ENCODE measurements at places on chromosomes 2 and 18. TPM values are rescaled to one million over a fixed set of nuclear protein-coding genes. Genes with fewer than 3 reads are reported as not detected.

FBXO48 gene
- 3.7 TPM for total RNA-seq

OSBPL6 gene
- total RNA-seq: 0.52 TPM

- DNase-seq: no peak
These were observed 37.0 kb upstream of the ATP5MC3 start for GRCh38 chr2:175218551-175218950.

- DNase-seq: no peak
These were observed 153.2 kb downstream of the GLI2 start for GRCh38 chr2:120888851-120889250.

GRCh38 chr2:82964341-82964740 is 1494.7 kb downstream of the SUCLG1 start:
- no peak for DNase-seq

SCN7A gene
- total RNA-seq: not detected

DNA sequence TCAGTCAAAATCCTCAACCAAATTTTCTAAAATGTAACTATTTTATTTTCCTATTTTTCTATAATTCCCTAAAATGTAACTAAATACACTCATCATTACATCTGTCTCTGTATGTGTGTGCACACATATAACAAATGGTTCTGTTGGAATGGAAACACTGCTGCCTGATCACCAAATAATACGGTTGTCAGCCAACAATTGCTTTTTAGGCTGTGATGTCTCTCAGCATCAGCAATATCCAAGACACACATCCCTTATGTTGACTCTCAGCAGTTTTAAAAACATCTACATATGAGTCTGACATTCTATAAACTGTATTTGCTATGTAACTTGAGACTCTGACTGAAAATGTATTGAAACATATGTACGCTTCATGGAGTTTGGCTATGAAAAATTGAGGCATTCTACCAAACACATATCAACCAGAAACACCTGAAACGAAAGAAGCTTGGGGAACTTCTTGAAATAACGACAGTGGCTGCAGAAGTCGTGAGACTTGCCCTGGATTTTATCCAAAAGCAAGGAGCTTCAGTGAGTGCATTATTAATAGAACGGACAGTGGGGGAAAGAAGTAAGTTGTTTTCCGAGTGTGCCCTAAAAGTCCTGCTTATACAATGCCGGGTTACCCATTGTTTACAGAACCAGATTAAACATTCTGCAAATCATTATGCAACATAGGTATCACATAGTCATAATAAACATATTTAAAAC is 110.2 kb upstream of the ITGB6 start:
- DNase-seq: no peak

DNA sequence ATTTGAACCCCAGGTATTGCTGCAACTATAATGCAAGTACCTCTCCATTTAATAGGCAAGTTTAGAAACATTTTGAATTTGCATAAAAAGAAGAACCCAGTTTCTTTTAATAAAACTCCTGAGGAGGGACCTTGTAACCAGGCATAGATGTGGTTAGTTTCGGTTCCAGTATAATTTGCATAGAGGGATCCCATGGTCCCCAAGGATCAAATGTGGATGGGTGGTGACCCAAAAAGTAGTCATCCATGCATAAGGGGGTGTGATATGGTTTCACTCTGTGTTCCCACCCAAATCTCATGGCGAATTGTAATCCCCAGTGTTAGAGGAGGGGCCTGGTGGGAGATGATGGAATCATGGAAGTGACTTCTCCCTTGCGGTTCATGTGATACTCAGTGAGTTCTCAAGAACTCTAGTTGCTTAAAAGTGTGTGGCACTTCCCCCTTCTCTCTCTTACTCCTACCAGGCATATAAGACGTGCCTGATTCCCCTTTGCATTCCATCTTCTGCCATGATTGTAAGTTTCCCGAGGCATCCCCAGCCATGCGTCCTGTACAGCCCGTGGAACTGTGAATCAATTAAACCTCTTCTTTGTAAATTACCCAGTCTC is 40.2 kb upstream of the SKA1 start:
- DNase-seq: no peak

- no peak for DNase-seq
These were observed 9.0 kb upstream of the MBP start for GRCh38 chr18:77141401-77142118.

DNA sequence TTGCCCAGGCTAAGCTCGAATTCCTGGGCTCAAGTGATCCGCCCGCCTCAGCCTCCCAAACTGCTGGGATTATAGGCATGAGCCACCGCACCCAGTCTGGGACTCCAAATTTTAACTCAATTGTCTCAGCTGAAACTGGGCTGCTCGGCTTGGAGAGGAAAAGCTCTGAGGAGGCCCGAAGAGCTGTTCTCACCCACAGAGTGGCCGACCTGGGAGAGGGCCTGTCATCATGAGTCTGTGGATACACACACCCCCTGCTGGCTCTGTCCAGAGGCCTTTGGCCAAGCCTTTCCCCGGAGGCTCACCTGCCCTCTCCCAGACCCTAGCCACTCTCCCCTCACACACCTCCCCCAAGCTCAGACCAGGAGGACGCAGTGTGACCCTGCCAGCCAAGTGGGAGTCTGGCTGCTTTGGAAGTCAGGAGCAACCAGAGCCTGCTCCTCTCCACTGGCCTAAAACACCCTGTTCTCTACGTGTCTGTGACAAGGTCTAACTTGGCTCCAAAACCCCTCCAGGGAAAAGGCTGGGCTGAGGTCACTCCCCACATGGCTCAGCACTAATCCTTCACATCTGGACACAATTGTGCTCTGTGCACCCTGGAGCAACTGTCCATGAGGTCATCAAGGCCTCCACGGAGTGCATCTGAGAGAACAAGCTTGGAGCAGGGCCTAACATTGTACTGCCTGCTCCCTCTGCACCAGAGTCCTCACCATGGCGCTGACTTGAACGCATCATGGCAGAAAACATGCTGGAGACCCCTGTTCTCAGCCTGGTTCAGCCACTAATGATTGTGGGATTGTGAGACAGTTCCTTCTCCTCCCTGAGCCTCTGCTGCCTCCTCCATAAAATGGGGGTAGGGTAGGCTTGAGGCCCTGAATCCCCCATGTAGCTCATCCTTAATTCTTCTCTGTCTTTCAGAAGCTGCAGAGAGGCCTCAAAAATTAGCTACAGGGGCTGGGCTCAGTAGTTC is 49.9 kb upstream of the RAB6C start:
- no peak for DNase-seq

ADD2 gene
- 16.8 TPM for total RNA-seq

DNA sequence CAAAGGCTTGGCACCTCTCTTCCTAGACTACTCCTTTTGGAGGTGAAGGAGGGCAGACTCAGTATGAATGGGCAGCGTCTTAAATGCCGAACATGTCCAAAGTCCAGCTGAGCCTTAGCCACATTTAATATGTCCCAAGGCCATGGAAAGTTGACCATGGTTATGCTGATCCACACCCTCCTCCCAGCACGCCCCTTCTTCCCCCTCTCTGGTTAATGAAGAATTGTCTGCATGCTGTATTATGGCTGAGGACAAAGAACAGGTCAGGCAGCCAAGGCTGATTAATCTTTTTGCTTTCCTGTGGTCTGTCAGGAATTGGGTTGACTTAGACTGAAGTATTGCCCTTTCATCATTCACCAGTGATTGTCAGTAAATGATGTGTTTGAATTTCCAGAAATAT is 5.8 kb upstream of the MYOM1 start:
- no peak for DNase-seq

GRCh38 chr2:23294238-23294637 is 90.7 kb upstream of the KLHL29 start:
- DNase-seq: no peak

GRCh38 chr2:75047189-75047991 is 88.9 kb downstream of the POLE4 start:
- no peak for DNase-seq

GRCh38 chr2:67389286-67389685 is 7.8 kb upstream of the ETAA1 start:
- DNase-seq: no peak

DNA sequence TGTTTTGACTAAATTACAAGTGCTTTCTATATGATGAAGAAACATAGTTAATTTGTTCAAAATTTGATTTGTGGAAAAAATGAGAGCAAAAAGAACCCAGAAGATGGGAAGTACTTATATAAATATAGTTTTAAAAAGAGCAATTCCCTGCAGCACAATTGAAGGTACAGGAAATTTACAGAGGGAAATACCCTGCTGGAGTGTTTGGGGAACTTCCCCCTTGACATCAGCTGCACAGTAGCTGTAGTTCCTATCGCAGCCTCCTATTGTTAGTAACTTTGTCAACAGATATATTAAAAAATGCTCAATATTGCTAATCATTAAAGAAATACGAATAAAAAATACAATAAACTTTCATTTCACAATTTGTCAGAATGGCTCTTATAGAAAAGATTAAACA is 1118.8 kb upstream of the ZEB2 start:
- DNase-seq: no peak

GRCh38 chr2:28643327-28643726 is 108.3 kb upstream of the PPP1CB start:
- no peak for DNase-seq

- no peak for DNase-seq
These were observed 120.1 kb upstream of the PKDCC start for GRCh38 chr2:41927581-41928264.

- no peak for DNase-seq
These were observed 77.5 kb downstream of the CIB4 start for GRCh38 chr2:26563686-26564085.

CCBE1 gene
- not detected for total RNA-seq

DNA sequence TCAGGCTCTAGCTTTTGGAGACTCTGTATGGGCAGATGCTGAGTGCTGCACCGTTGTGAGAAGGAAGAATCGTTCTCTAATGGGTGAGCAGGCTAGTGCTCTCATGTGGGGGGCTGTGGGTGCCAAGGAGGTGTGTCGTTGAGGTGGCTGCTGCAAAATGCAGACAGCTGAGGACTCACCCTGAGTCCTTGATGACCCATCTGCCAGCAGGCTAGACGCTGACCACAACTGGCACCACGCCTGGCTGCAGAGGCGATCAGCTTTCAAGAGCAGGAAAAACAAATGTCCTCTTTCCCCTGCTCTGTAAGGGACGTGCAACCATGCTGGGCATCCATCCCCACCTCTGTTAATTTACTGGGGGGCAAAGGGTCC is 48.2 kb downstream of the HAUS1 start:
- no peak for DNase-seq

- no peak for DNase-seq
These were observed 158.0 kb upstream of the MMADHC start for GRCh38 chr2:149745396-149746230.

Data from activated CD4-positive, alpha-beta T cell treated with anti-CD3 and anti-CD28 coated beads, Interleukin-2, amount 10 ng/mL, durations not matched to agents 7 days and 5 days (primary cell).